ENCODE measurements at places on chromosomes 3 and 15. TPM values are rescaled to one million over a fixed set of nuclear protein-coding genes. Genes with fewer than 3 reads are reported as not detected.

The B3GALNT1 gene
- total RNA-seq, result 3.0 TPM

GRCh38 chr15:101543431-101543830, 53.9 kb upstream of the PCSK6 start:
- no peaks in the 10 kb centered on the region for H3K36me3 ChIP-seq
- H3K4me3 ChIP-seq, result no peak overlapping the region
- H3K27me3 ChIP-seq, result peaks cover 56% of the 10 kb centered on the region
- no peak for DNase-seq

The STRA6 gene
- total RNA-seq, result not detected

GRCh38 chr15:89446255-89446891, 50.0 kb downstream of the RHCG start:
- H3K27me3 ChIP-seq, result peaks cover 14% of the 10 kb centered on the region
- no peaks in the 10 kb centered on the region for H3K36me3 ChIP-seq
- H3K4me3 ChIP-seq, result no peak overlapping the region
- H3K4me1 ChIP-seq, result no peaks in the 10 kb centered on the region
- no peak for DNase-seq

The AP3B2 gene
- 6.1 TPM for total RNA-seq

The CPN2 gene
- not detected for total RNA-seq

All from MCF 10A (cell line).